ENCODE measurements at places on chromosomes 12 and 14.

DNA sequence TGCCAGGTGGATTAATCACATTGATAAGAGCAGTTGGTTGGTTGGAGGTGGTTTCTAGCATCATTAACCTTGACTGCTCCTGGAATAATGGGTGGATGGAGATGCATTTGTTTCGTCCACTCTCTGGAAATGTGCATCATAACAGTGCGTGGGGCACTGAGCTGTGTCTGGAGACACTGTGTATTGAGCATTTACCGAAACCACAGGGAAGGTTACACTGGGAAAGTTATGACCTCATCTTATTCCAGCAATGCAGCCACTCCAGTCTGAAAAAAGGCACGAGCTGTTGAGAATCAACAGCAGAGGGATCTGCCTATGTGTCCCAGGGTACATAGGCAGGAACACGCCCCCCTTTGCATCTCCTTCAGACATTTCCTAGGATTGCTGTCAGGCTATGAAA lies 27.2 kb downstream of the RNFT2 start:
- DNase-seq: no peak

GRCh38 chr12:93989949-93990348 lies 158.4 kb upstream of the PLXNC1 start:
- no peak for DNase-seq

GRCh38 chr14:97039717-97040363 lies 242.7 kb downstream of the VRK1 start:
- DNase-seq: no peak

DNA sequence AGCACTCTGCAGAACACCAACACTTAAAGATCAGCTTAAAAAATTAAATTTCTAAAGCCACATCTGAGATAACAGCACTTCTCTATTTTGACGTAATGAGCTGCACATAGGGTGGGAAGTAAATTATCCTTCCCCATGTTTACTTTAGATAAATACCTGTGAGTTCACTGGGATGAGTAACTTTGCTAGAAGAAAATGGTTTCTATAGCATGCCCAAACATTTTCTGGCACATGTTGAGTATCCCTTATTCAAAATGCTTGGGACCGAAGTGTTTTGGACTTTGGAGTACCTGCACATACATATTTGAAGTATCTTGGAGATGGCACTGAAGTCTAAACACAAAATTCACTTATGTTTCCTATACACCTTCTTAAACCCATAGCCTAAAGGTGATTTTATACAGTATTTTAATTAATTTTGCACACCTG lies 6.6 kb downstream of the SLC38A2 start:
- no peak for DNase-seq

DNA sequence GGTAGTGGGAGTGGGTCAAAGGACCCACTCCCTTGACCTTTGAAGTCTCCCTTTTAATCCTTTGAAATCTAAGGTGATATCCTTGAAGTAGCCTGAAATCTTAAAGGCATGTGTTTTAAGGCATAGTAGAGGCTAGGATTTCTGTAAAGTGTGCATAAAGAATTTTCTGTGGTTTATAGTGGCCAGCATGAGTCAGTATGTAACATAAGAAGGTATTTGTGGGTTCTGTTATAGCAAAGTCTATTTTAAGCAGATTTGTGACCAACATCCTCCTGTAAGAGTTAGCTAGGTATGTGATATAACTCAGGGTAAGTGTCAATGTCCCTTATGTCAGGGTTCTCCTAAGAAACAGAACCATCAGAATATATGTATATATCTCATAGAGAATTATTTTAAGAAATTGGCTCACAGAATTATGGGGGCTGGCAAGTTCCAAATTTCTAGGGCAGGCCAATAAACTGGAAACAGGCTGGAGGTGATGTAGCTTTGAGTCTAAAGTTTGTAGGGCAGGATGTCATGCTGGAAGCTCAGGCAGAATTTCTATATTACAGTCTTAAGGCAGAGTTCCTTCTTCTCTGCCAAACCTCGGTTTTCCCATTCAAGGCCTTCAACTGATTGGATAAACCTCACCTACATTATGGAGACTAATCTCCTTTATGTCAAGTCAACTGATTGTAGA lies 18.7 kb upstream of the EPYC start:
- DNase-seq: no peak

DNA sequence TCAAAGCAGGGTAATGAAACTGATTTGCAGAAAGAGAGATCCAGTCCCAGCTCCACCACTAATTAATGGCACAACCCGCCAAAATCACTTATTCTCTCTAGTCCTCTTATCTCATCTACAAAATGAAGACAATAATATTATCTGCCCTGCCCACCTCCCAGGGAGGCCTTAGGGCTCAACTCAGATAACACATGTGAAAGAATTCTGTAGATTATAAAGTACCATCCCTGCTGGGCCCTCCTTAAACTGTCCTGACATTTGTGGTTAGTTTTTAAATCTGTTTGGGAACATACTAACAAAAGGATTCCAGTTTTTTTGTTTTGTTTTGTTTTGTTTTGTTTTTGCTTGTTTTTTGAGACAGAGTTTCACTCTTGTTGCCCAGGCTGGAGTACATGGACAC lies 7.3 kb downstream of the POMT2 start:
- DNase-seq: no peak

- no peak for DNase-seq
These were observed 228.8 kb upstream of the DDHD1 start for GRCh38 chr14:53381895-53382294.

GRCh38 chr14:33915682-33916081 lies 35.2 kb downstream of the EGLN3 start:
- no peak for DNase-seq

Measured in HL-60 (cell line).